ENCODE measurements at places on chromosomes 13 and 19.
A peak's percentile ranks its signal among the peaks of the same experiment; 100 is the strongest.

- peak; percentile 62 for ATAC-seq
Observed at GRCh38 chr19:42057846-42058245, 12.2 kb downstream of the GRIK5 start.

DNA sequence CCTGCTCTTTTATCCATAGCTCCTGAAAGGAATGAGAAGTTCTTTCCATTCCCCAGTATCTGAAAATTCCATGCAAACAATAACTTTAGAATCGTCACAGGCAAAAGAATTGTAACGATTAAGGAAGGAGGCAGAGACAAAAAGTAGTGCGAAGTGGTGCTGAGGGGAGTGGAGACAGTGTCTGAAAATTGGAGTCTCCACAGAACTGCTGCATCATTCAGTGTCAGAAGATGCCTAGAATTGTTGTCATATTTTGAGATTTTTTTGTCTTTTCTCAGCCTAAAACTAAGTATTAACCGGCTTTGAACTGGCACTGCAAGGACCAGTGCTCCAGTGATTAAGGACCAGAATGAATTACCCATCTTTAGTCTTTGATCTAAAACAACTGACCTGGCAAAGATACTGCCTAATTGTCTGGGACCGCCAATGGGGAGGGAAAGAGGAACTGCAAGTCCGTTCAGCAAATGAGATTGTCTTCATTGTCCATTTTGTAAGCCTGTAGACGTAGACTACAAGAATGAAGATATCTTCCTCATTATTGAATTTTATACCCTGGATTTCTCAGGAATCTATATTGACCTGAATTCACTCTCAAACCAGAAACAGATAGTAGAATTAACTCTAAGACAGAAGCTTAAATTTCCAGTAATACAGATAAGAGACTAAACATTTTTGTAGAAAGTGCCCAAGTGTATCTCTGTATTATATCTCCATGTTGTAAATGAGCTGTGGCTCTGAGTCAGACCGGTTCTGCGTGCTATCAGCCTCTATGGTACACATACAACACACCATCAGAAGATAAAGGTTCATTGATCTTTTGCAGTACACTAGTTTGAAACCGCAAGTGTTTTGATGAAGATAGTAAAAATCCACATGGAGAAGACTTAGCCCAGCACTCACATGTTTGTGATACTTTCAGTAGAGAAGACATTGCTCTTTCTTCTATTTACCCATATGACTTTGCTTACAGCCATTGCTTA lies 293.2 kb downstream of the EFNB2 start:
- ATAC-seq = no peak

DNA sequence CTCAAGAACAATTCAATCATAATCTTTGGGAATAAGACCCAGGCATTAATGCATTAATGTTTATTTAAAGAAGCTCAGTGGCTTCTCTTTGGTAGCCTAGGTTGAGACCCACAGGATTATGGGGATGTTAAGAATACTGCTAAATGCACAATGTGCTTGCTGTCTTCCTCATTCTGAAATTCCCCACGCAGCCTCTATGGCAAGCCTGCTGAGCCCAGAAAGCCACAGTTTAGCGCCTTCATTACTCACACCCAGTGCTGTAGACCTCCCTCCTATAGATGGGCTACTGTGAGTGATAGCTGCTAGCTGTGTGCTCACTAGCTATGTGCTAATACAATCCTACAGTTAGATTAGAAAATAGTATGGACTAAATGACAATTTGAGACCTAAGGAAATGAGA lies 90.6 kb downstream of the TNFSF13B start:
- ATAC-seq = no peak

GRCh38 chr19:17739121-17739875 lies 12.0 kb upstream of the FCHO1 start:
- ATAC-seq = peak; percentile 23

DNA sequence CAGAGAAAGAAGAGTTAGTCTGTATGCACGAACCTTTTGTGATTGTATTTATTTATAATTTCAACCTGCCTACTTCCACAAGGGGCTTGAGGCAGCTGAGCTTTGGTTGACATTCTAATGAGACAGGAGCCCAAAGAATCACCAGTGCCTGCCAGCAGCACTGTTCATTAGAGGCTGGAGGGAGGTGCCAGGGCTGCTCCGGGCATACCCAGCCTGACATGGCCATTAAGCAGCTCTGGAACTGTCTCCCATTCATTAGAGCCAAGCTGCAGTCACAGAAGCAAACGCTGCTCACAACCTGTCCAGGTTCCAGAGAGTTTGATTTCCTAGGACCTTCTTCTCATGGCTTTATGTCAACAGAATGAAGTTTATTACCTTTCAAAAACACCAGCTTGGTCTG lies 425.5 kb downstream of the RFC3 start:
- no peak for ATAC-seq

- ATAC-seq = peak; percentile 24
Observed at GRCh38 chr19:18419195-18419698, at the start of gene SSBP4. Gene SSBP4, plus strand, starts transcription at chr19:18419398. Its CDS starts 251 bp downstream, at chr19:18419649.

DNA sequence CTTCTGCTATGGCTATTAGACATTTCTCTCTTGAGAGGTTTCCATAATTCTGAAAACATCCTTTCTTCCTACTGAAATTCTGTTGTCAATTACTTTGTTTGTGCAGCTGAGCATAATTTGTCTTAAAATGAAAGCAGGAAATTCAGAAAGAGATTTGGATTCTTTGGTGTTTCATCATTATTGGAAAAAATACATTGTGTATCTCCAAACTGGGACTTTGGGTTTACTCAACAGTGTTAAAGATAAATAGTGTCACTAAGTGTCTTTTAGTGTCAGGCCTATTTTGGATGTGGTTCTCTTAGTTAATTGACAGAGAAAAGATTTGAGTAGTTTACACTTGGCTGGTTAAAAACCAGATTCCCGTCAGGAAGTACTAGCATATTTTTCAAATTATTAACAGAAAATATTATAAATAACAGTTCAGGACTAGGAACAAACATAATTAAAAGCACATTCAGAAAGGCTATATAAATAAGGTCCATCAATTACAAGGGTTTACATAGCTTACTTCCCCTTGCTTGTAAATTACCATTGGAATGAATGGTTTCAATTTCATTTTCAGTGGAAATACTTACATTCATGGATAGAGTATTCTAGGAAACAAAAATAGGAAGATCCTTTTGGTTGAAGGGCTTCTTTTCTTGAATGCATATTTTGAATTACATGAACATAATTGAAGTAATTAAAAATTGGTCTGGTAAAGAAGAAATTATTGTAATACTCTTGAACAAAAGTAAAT lies 483.1 kb downstream of the GPC6 start:
- ATAC-seq = no peak

GRCh38 chr13:92994056-92994455 lies 232.6 kb upstream of the GPC6 start:
- no peak for ATAC-seq

- peak; percentile 87 for ATAC-seq
Observed at GRCh38 chr13:79936368-79937136, 404.4 kb downstream of the SPRY2 start.

GRCh38 chr13:22925881-22926747 lies 254.7 kb upstream of the SGCG start:
- ATAC-seq = peak; percentile 91

- no peak for ATAC-seq
Observed at GRCh38 chr13:42492372-42492920, 81.5 kb upstream of the TNFSF11 start.

GRCh38 chr13:97539651-97540610 lies 106.0 kb downstream of the RAP2A start:
- ATAC-seq = peak; percentile 44
